ENCODE measurements at places on chromosomes 2 and 18.

- DNase-seq, result peak; percentile 98
Measured at GRCh38 chr2:181411105-181411849, 45.9 kb upstream of the ITGA4 start.

- DNase-seq, result no peak
Measured at GRCh38 chr2:73640946-73641766, 1.1 kb downstream of the NAT8 start.

DNA sequence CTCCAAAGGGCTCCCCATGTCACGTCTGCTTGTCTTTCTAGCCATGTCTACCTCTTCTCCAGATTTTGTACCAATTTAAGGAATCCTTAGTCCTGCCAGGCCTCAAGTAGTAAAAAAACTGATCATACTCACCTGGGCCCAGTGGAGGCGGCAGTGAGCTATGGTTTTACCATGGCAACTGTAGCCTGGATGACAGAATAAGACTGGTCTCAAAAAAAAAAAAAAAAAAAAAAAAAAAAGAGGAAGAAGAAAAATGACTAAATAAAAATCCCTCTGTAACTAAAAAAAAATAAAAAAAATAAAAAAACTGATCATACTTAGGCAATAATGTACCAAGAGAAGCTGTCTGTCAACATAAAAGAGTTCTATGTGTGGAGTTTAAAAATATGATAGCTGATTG, 221.6 kb downstream of the NR4A2 start:
- DNase-seq, result no peak

DNA sequence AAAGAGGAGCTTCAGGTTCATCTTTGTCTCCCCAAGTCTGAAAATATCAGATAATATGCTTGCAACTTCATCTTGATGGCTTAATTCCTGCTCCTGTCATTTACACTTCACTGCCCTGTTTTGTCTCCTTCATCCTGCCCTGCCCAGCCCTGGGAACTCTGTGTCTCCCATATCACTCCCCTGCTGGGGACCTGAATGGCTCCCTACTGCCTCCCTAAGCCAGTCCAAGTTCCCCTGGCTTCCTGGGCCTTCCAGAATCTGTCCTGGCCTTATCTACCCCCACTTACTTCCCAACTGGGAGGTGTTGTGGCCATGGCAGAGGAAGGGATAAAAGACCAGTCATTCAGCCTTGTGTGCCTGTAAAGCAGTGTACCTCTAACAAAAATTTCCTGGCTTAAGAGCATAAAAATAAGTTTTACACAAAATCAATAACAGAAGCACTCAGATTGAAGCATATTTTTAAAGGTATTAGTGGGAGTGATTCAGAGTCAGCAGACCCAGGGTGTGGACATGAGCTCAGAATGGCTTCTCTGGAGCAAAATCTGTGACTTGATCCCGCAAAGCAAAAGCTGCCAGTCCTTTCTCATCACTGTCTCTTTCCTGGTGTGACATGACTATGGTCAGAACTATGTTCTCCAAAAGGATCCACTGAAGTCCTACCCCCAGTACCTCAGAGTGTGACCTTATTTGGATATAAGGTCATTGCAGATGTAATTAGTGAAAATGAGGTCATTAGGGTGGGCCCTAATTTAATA, 59.1 kb downstream of the INO80C start:
- DNase-seq, result no peak

GRCh38 chr18:8752329-8752728, 47.0 kb downstream of the MTCL1 start:
- DNase-seq, result no peak

DNA sequence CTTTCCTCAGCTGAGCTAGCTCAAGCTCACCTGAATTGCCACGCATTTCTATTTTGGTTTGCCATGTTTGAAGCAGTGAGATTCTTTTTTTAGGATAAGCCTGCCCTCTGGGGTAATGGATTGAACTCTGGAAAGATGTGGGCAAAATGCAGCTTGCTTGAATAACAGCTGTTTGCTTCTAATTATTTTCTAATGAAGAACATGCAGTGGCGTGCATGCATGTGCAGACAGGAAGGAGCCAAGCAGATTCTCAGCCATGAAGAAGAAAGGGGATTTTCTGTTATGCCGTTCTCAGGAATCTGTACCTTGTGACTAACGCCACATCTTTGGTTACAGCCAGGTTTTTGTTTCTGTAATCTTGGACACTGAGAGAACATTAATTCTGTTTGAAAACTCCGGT, 171.2 kb downstream of the ANTXR1 start:
- DNase-seq, result no peak

GRCh38 chr2:182941919-182942318, 75.5 kb upstream of the FRZB start:
- no peak for DNase-seq

DNA sequence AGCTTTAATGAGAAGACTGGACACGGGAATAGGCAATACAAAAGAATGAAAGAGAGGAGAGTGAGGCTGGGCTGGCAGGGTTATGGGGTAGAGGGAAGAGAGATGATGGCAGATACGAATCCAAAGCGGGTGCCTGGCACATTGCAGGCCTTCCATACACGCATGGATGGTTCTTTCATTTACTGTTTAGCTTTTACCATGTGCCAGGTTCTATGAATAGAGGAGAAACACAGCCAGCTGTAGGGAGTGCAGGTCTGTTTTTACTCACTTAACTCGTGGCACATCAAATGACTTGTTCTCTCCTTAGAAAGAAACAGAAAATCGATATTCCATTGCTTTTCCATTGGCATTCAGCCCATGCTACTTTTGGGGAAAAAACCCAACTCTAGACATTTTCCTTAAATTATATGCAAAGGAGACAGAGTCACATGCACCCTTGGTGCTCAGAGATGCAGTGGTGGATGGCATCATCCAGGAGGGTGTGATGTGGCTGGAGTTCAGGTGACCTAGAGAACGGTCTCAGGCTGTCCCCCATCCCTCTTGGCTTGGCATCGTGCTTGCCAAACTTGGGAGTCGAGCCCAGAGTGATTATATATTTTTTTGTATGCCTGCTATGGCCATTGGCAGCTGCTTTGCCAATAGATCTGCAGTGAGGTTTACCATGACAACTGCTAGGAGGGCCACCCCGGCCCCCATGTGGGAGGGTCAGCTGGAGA, 6.2 kb downstream of the LTBP1 start:
- DNase-seq, result no peak

DNA sequence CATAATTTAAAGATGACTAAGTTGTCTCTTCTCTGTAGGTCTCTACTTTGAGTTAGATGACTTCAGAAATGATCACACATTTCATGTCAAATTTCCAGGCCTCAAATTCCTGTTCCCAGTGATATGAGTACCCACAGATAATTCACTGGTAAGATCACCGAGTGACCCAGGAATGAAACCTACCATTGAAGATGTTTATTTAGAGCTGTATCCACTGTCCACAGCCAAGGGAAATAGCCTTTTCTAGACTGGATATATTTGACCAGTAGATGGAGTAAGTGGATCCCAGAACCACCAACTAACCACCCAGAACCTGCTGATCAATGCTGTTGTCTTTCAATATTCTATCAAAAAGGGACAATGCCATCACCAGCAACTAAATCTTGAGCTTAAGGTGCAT, 238.8 kb downstream of the SLC8A1 start:
- DNase-seq, result no peak

DNA sequence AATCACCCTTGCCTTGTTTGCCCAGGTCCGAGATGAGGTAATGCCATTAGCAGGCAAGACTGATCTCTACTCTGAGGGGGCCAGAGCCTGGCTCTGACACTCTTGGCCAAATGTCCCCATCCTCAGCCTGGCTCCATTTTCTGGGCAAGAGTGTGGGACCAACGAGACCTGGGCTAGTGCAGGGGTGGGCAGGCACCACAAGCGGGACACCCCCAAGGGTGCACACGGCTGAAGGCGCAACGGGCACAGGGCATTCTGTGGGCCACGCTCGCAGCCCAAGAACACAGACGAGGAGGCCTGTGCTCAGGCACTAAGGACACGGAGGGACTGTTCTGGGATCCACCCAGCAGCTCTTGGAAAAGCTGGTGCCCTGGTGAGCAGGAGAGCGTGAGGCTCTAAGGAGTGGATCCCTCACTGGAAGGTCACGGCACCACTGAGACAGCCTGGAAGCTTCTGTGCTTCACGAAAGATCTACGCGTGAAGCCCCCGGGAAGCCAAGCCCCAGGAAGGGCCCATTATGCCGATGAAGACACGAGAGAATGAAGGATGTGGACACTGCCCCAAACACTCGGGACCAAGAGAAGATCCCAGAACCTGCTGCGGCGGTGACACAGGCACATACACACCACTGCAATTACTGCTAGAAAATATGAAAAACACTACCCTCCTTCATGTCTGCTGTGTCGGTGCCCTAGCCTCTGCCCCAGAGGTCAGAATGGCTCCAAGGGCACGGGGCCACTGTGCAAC, 138.2 kb downstream of the HDAC4 start:
- DNase-seq, result no peak

DNA sequence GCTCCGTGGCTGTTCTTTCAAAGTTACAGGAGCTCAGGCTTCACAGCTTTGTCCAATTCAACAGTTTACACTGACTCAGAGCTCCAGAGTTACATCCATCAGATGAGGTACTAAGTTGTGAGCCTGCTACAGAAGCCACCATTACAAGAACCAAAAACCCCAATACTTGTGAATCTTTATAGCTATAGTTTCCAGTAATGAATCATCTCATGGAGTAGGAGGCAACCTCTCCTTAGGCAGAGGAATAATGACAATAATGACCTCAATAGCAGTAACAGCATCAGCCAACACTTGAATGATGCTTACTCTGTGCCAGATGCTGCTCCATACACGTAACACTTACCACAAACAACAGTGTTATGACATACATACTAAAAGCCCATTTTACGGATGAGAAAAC, 3.6 kb downstream of the ZC3H8 start:
- DNase-seq, result no peak

DNA sequence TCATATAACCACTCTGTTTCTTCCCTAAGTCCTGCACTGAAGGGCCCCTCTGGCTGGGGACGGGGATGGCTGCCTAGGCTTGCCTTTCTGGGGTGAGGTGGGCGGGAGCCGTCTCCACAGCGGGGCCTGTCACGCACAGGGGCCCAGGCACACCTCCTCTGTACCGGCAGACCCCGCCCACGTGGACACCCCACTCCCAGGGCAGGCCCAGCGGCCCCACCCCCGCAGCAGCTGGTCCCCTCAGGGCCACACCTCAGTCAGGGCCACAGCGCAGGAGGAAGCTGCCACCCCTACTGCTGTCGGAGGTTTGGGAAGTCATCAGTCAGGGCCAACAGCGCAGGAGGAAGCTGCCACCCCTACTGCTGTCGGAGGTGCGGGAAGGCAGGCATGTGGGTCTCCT, 257.6 kb upstream of the RAB6C start:
- DNase-seq, result no peak

DNA sequence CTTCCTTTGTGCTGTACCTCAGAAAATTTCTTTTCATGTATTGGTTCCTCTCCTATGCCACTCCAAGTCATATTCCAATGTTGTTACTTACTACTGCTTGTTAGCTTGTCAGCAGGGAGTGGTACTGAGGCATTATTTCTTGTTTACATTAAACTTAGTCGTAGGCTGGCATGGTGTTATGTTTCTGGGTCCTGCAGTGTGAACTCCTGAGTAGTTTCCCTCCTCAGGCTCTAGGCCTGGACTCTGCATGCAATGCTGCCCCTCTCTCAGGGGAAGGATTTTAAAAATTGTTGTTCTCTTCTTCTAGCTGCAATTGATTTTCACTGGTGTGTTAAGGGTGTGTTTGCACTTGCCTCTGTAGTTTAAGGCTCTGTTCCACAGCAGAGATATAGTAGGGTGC, 671.6 kb downstream of the PLCL1 start:
- peak; percentile 2 for DNase-seq

DNA sequence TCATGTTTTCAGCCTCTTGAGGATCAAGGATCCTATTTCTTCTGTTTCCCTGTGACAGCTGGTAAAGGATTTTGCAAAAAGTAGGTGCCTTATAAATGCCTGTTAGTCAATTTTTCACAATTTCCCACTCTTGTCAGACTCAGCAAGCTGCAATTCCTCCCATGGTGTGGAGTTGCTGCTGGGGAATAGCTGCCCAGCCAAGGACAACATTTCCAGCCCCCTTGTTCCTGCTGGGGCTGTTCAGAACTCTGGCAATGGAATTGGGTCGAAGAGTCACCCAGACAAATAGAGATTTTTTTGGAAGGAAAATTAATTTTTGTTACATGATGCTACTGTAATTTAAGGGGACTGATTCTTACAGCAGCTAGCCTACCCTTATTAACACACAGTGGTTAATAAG, 43.7 kb downstream of the FSHR start:
- DNase-seq, result no peak

DNA sequence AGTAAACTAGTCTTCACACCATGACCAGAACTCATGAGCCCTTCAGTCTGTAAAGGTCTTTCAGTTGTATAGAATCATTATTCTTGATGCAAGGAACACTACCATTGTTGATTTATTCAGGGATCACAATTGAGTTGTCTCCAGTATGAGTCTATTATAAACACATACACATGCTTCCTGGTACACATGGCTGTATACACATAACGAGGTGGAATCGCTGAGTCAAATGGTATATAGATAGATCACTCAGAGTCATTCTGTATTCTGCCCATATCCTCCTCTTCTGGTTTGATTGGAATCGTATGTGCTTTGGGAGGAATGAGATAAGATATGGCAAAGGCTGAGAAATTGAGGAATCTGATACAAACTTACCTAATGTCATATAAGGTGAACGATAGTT, 216.0 kb downstream of the UBE2E3 start:
- DNase-seq, result no peak

DNA sequence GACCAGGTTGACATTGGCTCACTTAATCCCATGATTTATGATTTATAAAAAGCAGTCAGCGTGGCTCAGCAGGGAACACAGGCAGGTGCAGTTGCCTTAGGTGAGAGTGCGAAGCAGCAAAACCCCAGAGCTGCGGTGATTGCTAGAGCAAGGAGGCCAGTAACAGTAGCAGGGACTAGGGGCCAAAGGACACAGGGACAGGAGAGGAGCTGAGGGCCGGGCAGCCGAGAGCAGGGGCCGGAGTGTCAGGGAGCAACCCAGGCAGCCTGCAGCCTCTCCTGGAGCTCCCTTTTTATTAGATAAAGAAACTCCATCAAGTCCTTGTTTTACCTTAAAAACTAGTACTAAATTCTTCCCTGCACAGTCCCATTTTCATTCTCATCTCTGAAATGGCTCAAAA, 4.3 kb downstream of the MC2R start:
- DNase-seq, result no peak

- DNase-seq, result no peak
Measured at GRCh38 chr2:128270672-128271596, 47.7 kb downstream of the HS6ST1 start.
